ENCODE measurements at places on chromosomes 5 and 9.

DNA sequence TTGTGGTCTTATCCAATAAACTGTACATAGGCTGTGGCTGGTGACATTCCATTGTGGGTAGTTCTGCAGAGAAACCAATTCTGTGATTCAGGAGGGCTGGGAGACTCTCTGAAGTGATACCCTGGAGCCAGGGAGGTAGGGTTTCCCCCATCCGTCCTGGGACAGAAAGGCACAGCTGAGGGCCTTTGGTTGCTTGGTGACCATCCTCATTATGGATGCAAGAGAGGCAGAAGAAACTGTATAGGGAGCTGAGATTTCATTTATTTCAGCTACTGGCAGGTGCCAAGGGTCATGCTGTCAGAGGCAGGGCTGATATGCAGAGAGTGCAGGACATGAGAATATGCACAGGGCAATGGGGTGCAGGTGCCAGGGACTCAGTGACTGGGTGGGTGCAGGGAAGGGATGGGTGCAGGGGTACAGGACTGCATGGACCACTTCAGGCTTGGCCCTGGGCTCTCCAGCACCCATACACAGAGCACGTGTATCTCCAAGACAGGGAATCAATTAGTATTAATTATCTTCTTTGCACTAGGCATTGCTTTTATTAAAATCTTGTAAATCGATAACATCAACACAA is 236.5 kb downstream of the ICE1 start:
- DNase-seq = no peak

DNA sequence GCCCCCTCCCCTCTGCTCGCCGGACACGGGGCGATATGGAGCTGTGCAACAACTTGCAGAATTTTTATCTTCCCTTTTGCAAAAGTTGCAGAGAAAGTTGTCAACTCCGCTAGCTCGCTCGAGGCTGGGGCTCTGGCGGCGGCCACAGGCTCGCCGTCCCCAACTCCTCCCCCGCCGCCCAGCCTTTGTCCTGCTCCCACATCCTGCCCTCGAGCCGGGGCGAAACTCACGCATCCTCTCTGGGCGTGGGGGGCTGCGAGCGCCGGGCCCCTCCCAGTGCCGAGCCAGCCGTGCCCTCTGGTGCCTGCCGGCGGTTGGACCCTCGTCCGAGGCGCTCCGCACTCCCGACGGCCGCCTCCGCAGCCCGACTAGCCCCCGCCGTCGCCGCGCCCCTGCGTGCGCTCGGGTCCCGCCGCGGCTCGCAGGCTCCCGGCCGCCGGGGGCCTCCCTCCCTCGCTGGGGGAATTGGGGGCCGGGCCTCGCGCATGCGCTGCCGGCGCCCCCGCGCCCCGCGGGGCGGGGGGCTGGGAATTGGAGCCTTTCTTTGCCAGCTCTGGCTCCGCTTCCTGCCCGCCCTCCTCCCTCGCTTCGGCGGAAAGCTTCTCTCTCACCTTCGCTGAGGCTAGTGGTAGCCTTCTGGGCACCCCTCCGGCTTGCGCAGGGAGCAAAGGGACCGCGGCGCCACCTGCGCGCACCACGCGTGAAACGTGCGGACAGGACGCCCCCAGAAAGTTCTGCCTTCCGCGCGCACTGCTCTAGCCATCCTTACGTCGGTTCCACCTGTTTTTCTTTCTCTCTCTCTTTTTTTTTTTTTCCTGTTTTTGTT is at the start of gene CCNJL:
CCNJL (minus strand) TSS at position 431 of the 826 bp plus-strand sequence. CDS start 641 bp downstream, outside the sequence.
- DNase-seq = peak; percentile 66

DNA sequence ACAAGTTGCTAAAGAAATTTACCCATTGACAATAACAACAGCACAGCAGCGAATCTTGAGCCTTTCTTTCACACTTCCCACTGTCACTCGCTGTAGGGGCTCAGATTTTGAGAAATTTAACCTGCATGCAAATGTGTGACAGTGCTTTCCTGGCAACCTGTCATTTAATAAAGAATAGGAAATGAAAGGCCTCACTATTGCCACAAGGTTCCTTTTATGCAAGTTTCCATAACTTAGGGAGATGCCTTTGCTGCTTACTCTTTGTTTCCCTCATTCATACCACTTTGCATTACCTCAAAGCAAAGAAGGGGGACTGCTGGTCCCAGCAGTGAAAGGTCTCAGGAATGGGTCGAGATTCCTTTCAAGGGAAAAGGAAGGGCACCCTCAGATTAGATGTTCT is 49.5 kb downstream of the PTCD2 start:
- no peak for DNase-seq

- DNase-seq = no peak
Observed at GRCh38 chr9:111561165-111561719, 36.3 kb downstream of the ZNF483 start.

GRCh38 chr5:166370928-166371690 is 1920.3 kb upstream of the WWC1 start:
- DNase-seq = peak; percentile 13

DNA sequence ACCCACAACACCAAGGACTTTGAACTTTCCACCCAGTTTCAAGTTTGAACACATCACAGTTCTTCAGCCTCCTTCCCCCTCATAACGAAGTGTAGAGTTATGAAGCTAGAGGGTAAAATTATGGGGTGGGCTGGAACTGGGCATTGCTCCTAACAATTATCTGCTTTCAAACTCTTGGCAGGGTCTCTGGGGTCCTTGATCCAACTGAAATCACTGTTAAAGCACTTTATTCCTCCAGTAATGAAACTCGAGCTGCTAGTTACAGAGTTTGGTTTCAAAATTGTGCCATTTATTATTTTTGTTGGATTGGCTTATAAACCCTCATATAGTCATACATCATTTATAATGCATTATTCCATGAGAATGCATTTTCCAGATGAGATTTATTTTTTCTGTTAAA is 158.5 kb downstream of the RGS3 start:
- no peak for DNase-seq

DNA sequence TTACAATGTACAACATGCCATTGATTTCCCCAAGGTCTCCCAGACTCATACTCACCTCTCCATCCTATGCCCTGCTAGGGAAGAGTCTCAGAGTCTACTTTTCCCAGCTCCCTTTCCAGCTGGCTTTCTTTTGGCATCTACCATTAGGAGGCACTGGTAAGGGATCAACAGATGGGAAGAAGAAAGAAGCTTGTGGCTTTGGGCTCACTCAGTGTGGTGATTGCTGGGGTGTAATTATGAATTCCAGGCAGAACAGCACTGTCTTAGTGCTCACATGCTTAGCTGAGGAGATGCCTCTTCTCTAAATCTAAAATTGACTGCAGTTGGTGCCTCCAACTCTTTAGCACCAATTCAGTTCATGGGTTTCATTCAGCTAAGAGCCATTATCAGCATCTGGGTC is 330.0 kb downstream of the PSAT1 start:
- no peak for DNase-seq

- DNase-seq = no peak
Observed at GRCh38 chr9:78954286-78954685, 617.5 kb upstream of the TLE4 start.

DNA sequence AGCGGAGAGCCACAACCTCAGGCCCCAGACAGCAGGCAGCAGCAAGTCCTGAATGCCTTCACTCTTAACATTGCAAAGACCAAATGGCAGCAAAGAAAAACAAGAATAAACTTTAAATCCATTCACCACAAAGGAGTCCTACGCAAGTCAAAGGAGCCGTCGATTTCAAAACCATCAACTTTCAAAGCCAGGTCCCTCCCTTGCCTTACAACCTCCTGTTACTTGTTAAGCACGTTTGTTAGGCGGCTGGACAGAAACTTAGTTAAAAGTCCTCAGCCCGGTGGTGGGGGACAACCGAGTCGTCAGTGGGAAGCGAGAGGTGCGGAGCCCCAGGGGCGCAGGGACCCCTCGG is 938 bp downstream of the LPAR1 start:
- peak; percentile 6 for DNase-seq

DNA sequence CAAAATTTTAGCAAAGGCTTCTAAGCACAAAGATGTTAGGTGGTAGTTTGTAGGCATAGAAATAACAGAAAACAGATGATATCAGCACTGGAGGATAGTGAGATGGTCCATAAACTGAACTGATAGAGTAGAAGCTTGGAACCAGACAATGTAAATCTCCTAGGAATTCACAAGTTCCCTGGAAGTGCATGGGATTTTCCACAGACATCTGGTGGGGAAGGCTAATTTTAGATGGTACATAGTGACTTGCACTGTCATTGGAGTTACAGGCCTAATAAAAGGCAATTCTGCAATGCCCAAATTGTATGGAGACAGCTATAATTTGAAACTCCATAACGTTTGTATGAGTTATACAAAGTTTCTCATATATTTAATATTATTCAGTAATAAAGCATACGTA is 653.0 kb upstream of the MEF2C start:
- no peak for DNase-seq

- DNase-seq = no peak
Observed at GRCh38 chr5:179187229-179187678, 127.1 kb downstream of the ZNF354C start.

- no peak for DNase-seq
Observed at GRCh38 chr5:174424219-174425053, 299.9 kb upstream of the MSX2 start.

GRCh38 chr5:168362097-168362885 is 70.8 kb downstream of the WWC1 start:
- no peak for DNase-seq

DNA sequence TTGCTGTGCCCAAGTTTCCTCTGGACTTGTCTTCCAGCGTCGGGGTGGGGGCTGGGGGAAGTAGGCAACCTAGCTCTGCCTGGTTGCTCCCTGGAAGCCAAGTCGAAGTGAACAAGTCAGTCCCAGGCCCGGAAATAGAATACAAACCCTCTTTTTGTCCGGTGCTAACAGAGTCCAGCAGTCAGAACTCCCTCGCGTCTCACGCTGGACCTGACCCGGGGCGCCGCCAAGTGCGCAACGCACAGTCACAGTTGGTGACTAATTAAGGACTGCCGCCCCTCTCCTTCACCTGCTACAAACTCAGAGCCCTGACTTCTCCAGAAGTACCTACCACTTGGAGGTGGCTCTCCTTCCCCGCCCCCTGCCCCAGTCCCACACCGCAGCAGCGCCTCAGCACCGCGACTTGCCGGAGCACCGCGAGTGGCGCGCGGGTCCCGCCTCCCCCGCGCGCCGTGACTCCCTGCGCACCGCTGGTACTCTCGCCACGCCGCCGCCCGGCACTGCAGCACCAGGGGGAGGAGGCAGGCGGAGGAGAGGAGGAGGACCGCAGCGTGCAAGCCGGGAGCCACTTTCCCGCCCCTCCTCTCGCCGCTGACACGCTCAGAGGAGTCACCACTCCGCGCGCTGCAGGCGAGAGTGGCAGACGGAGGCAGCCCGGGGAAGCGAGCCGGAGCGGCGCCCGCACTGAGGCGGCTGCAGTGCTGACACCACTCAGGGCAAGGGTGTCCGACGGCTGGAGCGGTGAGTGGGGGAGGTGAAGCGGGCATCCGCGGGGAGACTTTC is at the start of gene SV2C:
SV2C (plus strand) TSS at position 612 of the 783 bp plus-strand sequence. CDS start 48,368 bp downstream, outside the sequence.
- peak; percentile 16 for DNase-seq

DNA sequence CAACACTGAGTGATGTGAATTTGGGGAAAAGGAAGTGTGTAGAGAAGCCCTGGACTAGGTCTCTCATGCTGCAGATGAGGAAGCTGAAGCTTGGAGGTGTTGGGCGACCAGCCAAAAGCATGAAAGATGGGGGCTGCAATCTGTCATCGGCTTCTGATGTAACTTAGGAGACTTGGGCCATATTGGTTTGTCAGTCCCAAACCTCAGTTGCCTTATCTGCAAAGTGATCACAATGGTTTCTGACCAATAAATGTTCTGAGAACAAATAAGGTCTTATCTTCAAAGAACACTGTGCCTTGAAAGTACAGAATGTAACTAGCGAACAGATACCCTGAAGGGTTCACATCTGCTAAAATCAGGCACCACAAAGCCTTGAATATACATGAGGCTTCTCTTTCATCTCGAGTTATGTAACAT is 198.4 kb upstream of the NR3C1 start:
- DNase-seq = peak; percentile 92

DNA sequence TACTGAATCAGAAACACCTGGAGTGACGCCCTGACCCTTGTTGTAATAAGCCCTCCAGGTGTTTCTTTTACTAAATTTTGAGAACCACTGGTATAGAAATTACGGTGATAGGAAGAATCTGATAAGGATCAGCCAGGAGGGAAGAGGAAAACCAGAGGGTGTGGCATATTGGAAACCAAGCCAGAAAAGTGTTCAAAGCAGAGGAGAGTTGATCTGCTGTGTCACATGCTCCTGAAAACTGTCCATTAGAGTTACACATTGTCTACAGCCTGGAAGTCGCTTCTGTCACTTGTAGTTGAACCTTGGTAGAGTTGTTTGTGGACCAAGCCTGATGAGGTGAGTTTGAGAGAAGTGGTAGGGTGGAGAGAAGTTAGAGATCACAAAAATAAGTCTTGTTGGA is 497.4 kb downstream of the ENC1 start:
- no peak for DNase-seq

GRCh38 chr5:1182633-1183423 is 18.6 kb upstream of the SLC6A19 start:
- DNase-seq = no peak

DNA sequence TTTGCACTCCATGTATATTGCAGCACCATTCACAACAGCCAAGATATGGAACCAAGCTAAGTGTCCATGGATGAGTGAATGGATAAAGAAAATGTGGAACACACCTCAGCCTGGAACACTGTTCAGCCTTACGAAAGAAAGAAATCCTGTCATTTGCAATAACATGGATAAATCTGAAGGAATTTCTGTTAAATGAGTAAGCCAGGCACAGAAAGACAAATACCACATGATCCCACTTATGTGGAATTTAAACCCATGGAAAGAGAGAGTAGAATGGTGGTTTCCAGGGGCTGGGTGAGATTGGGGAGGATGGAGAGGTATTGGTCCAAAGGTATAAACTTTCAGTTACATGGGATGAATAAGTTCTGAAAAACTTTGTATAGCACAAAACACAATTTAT is 228.9 kb upstream of the CD180 start:
- no peak for DNase-seq

DNA sequence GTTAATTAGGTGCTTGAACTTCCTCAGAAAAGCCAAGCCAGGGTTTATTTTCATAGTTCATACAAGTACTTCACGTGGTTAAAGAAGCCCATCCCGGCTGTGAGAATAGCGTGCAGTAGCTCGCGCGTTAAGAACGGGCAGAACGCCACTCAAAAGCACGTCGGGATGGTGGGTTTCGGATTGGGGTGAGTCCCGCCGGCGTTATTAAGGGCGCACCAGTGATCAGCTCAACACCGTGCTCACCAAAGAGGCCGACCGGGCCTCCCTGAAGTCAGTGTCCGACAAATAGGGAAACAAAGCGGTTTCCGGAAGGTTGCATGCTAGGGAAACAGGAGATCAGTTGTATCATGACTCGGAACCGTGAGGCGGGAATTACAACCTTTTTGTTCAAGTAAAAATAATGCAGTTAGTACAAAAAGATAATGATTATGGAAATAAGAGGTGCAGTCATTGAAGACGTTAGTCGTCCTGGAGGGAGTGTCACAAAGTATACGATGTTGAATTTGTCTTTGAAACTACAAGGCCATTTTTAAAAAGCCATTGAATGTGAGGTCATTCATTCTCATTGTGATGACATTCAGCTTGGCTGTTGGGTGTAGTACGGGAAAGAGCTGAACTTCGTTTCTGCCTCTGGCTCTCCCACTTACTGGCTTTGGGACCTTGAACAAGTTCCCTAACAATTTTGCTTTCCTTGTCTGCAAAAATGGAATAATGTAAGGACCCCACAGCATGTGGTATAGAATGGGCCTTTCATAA is 992 bp downstream of the SETD9 start:
- DNase-seq = peak; percentile 85

Measured in KBM-7 (cell line).